ENCODE measurements at places on chromosomes 1 and 21.
A peak's percentile ranks its signal among the peaks of the same experiment; 100 is the strongest.

GRCh38 chr1:93993731-93994130 is 84.5 kb upstream of the GCLM start:
- H3K4me3 ChIP-seq, result no peak overlapping the region
- H3K27ac ChIP-seq, result no peak overlapping the region
- no peaks in the 10 kb centered on the region for H3K36me3 ChIP-seq
- H3K27me3 ChIP-seq, result peaks cover 37% of the 10 kb centered on the region
- peaks cover 5% of the 10 kb centered on the region for H3K4me1 ChIP-seq

DNA sequence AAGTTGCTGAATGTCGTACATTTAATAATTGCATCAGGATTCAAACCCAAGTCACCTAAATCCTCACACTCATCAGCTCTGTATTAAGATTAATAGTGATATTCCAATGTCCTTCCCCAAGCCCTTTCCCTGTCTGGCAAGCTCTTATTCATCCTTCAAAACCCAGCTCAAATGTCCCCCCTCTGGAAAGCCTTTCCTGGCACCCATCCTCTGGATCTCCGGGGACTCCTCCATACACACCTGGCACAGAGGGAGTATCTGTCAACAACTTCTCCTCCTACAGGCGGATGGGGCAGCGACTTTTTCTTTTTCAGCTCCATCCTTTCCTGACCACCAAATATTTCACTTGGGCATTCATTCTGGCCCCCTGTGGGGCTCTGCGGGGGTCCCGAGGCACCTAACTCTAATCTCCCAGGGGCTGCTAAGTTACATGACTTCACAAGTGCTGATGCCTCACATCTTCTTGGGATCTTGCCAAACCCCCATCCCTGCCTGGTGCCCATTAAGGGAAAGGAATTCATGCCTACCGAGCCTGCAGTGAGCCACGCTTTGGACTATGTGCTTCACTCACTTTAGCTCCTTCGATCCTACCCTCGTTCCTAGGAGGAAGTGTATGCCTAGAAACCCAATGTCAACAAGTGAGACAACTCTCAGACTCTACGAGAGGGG is 15.2 kb downstream of the TINAGL1 start:
- no peaks in the 10 kb centered on the region for H3K36me3 ChIP-seq
- H3K4me3 ChIP-seq, result no peak overlapping the region
- H3K4me1 ChIP-seq, result peaks cover 2% of the 10 kb centered on the region
- no peak for DNase-seq
- H3K27ac ChIP-seq, result no peak overlapping the region

DNA sequence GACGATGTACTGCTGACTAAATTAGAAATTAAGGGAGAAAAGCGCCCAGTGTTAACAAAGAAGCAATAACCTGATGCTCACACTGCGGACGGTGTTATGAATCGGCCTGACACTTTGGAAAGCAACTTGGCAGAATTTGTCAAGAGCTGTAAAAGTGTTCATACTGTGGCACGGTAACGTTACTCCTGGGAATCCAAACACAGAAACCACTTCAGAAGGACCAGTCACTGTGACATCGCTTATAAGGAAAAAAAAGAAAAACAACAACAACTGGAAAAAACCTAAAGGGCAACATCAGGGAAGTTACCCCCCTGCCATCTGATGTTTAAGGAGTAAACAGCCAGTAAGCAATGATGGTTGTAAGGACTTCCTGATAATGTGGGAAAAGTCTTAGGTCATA is 27.7 kb downstream of the CAPZB start:
- H3K36me3 ChIP-seq, result peaks cover 30% of the 10 kb centered on the region
- no peaks in the 10 kb centered on the region for H3K27me3 ChIP-seq
- no peak for DNase-seq
- H3K4me1 ChIP-seq, result peaks cover 69% of the 10 kb centered on the region

GRCh38 chr1:54053745-54054437 is 483 bp downstream of the TCEANC2 start:
- H3K27me3 ChIP-seq, result no peaks in the 10 kb centered on the region
- H3K4me1 ChIP-seq, result peaks cover 18% of the 10 kb centered on the region
- DNase-seq, result no peak
- H3K27ac ChIP-seq, result no peak overlapping the region
- peaks cover 28% of the 10 kb centered on the region for H3K36me3 ChIP-seq

DNA sequence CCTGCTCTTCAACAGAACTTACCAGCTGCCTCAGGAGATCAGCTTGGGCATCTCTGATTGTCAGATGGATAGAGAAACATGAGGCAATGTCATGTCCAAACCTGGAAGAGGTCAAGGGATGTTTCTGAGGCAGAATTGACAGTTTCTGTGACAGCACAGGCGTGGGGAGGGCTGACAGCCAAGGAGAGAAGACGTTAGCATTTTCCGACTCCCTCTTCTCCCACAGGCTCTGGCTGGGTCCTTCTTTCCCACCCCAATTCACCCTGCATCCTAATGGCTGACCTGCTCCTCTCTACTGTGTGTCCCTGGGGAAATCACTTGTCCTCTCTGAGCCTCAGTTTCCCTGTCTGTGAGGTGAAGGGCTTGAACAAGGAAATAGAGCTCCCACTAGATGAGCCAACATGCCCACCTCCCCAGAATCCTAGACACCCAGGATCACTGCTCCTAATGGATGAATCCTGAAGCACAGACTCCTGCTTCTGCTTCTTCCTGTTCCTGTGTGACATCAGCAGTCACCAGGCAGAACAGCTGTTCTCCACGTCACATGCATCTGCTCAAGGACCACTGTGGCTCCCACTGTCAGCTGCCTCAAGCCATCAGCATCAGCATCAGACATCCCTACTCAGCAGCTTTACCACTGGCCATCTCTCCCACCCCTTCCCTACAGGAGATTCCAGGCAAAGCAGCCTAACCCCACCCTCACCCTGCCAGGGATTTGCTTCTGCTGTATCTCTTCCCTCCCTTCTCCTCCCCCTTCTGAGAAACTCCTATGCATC is 408.0 kb downstream of the MATN1 start:
- H3K27me3 ChIP-seq, result peaks cover 2% of the 10 kb centered on the region
- no peak overlapping the region for H3K27ac ChIP-seq
- H3K4me1 ChIP-seq, result no peaks in the 10 kb centered on the region
- H3K4me3 ChIP-seq, result no peak overlapping the region
- DNase-seq, result no peak
- no peaks in the 10 kb centered on the region for H3K36me3 ChIP-seq

GRCh38 chr1:238581332-238581731 is 690.6 kb upstream of the ZP4 start:
- no peaks in the 10 kb centered on the region for H3K36me3 ChIP-seq
- no peaks in the 10 kb centered on the region for H3K27me3 ChIP-seq
- no peaks in the 10 kb centered on the region for H3K4me1 ChIP-seq
- H3K4me3 ChIP-seq, result no peak overlapping the region
- no peak for DNase-seq

- peaks cover 40% of the 10 kb centered on the region for H3K36me3 ChIP-seq
- peak overlapping the region; percentile 24 for H3K4me3 ChIP-seq
- H3K27ac ChIP-seq, result peak overlapping the region; percentile 18
- DNase-seq, result no peak
- H3K4me1 ChIP-seq, result peaks cover 31% of the 10 kb centered on the region
Measured at GRCh38 chr1:43704838-43705237, 2.5 kb upstream of the ST3GAL3 start.

- no peak overlapping the region for H3K4me3 ChIP-seq
- no peaks in the 10 kb centered on the region for H3K27me3 ChIP-seq
- H3K36me3 ChIP-seq, result peaks cover 46% of the 10 kb centered on the region
- no peak overlapping the region for H3K27ac ChIP-seq
- peak; percentile 79 for DNase-seq
- peaks cover 33% of the 10 kb centered on the region for H3K4me1 ChIP-seq
Measured at GRCh38 chr1:2255420-2256369, 27.6 kb downstream of the SKI start.
